ENCODE measurements at places on chromosomes 4 and X.
A peak's percentile ranks its signal among the peaks of the same experiment; 100 is the strongest.

- no peak for DNase-seq
These were observed 857.5 kb upstream of the FTHL17 start for GRCh38 chrX:31929366-31929765.

GRCh38 chr4:73392936-73393335 is 11.2 kb upstream of the ALB start:
- DNase-seq: no peak

GRCh38 chr4:75248770-75249407 is 265.3 kb downstream of the RCHY1 start:
- DNase-seq: no peak

GRCh38 chr4:78083035-78083434 is 25.9 kb downstream of the FRAS1 start:
- no peak for DNase-seq

- DNase-seq: no peak
These were observed 173.3 kb downstream of the PRKX start for GRCh38 chrX:3540105-3540504.

GRCh38 chr4:138163171-138163570 is 79.0 kb downstream of the SLC7A11 start:
- DNase-seq: no peak

DNA sequence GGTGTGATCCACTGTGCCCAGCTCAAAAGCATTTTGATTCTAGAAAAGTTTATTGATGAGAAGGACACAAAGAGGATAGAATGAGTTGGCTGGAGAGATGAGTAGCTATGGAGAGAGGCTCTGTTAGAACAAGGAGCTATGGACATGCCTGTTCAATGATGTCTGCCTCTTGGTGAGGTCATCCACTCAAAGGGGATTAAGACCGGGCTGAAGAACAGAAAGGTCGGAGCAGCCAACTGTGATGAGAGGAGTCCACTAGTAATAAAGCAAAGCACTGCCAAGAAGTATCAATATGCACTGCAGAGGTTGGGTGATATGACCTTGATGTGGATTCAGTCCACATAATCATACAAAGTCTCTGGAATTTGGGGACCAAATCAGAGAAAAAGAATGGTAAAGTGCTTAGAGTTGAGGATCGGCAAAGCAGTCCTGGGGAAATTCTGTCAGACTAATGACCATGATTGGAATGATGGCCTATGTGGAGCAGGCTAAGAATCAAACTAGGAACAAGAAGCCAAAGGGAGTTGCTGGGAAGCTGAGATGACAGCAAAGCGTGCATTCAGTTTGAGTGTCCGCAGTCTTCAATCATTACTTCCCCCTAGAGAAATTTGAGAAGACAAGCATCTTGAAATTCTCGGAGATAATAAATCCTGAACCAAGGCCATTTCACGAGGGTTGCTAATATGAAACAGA is 55.7 kb upstream of the MMAA start:
- no peak for DNase-seq

DNA sequence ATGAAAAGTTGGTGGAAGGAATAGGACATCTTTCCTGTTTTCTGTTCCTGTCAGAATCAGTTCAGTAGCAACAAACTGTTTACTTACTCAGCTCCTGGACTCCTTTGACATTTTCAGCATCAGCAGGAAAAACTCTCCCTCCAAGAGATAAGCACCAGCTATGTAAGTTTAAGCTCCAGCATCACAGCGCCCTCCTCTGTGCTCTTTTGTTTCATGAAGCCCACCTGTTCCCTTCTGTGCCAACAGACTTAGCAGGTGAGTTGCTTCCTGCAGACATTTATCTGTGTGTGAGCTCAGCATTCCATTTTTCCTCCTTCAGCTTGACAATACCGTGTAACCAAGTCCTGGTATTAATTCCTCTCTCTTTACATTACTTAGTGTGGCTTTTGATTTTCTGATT is 644.1 kb upstream of the AGA start:
- no peak for DNase-seq

DNA sequence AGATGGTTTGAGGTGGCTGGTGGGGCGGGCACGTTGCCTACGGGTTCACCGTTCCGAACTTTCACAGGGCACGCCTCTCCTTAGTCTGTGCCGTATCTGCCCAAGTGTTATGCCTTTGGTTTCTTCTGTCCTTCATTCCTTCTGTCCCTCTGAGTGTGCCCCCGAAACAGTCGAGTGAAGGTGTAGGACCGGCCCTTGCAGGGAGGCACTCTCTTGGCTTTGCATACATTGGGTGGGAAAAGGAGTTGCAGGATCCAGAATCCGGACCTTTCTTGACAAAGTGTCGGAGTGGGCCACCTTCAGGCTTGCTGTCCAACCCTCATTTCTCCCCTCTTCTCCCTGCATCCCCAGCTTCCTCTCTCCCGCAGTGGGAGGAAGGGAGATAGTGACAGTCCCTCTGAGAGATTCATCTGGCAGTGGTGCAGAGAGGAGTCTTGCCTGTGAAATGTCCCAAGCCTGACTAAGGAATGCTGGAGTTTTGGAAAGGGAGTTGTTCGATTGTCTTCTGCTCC is 569 bp downstream of the ARFIP1 start:
- peak; percentile 43 for DNase-seq

GRCh38 chr4:176043838-176044588 is 21.6 kb upstream of the WDR17 start:
- no peak for DNase-seq

GRCh38 chrX:71489540-71489939 is 43.4 kb upstream of the OGT start:
- DNase-seq: no peak
